NCI-H526 treated with DMSO at 0.1 percent for 48 hours (cell line): ENCODE measurements at places on chromosomes 16 and 17.

GRCh38 chr16:71421911-71422310 is 19.9 kb downstream of the TLE7 start:
- no peak for DNase-seq

- DNase-seq, result no peak
Measured at GRCh38 chr17:44071772-44072171, 1.2 kb downstream of the G6PC3 start.

- no peak for DNase-seq
Measured at GRCh38 chr17:64296246-64296645, 33.2 kb upstream of the TEX2 start.

DNA sequence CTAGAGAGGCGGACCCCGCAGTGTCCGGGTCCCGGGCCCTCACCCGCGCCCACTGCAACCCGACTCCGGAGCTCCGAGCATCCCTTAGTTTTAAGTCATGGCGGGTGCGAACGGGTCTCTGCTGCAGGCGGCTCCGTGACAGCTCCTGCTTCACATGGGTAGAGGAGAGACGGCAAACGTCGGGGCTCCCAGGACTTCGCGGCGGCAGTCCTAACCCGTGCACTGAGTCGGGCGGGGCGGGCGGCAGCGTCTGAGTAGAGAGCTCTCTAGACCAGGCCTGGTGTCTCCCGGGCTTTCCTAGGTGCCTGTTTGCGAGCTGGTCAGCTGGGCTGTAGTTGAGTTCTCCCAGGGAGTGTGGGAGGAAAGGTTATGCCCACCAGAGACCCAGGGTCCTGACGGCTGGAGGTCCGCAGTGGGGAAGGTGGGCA is 345 bp downstream of the TSC2 start:
- DNase-seq, result no peak

DNA sequence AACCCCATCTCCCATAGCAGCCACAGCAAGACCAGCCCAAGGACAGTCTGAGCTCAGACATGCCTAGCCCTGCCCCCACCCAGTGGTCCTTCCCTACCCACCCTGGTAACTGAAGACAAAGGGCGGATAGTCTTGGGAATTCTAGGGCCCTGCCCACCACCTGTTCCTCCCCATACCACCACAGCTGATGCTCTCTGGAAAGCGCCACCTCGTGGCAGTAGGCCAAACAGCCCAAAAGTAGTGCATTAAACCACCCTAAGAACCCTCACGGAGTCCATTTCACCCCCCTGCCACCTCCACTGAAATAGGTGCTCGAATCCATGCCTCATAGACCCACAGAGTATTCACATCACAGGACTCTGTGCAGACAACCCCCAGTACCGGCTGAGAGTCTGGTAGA is 1021.4 kb downstream of the CDH8 start:
- no peak for DNase-seq

GRCh38 chr17:65163990-65164495 is 26.9 kb downstream of the RGS9 start:
- DNase-seq, result no peak

DNA sequence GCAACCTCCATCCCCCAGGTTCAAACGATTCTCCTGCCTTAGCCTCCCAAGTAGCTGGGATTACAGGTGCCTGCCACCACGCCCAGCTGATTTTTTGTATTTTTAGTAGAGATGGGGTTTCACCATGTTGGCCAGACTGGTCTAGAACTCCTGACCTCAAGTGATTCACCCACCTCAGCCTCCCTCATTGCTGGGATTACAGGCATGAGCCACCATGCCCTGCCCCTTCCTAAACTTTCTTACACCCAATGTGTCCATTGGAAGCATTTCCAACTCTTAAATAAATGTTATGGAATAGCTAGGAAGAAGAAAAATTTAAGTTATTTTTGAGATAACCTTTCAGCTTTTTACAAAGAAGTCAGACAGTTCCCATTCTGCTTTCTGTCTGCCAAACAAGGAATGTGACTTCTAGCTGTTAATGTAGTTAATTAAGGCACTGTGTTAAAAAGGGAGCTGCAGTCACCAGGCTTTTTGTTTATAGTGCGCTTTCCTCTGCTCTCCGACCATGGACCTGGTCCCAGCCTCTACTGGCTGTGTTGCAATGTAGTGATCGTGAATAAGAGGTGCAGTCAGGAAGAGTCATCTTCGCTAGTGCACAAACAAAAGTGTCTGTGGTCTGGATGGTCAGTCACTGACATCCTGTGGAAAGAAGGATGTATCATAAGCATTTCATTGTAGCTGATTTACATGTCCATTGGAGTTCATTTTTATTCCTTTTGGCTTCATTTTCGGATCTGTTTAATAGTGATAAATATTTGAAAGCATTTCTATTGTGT is 39.7 kb downstream of the USP10 start:
- no peak for DNase-seq

GRCh38 chr17:68290268-68290954 is 516 bp downstream of the SLC16A6 start:
- DNase-seq, result no peak

GRCh38 chr17:38741461-38741860 is 6.7 kb downstream of the PCGF2 start:
- DNase-seq, result no peak

DNA sequence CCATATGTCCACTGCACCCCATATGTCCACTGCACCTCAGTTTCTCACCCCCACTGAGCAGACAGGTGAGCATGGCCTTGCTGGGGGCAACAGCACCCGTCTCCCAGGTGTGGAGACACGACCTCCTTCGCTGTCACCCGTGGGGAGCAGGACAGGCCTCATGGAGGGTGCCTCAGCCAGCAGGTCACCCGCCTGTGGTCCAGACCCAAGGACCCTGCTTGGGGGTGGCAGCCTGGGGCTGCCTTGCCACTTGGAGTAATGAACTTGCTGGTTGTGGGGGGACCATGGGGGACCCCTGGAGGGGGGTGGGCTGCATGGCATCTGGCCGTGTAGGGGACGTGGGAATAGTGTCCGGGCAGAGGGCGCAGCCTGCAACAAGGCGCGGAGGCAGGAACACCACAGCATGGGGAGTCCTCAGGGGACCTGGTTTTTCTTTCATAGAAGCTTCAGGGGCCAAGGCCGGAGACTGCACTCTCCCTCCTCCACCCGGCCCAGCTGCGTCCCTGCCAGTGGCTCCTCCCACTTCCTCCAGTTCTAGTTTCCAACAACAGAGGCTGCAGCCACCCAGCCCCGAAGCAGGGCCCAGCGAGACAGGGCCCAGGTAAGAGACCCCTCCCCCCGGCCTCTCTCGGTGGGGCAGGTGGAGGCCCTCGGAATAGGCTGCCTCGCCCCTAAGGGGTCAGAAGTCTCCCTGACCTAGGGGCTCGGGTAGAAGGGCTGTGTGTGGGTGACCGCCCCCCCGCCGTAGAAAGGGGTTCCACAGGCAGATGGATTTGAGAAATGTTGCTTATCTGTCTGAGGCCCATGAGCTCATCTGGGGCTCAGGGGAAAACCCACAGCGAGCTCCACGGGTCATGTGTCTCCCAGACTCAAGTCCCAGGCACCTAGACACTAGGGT is at the start of gene NHLRC4:
NHLRC4 (plus strand) TSS at position 531 of the 898 bp plus-strand sequence. CDS start 1,043 bp downstream, outside the sequence.
- peak; percentile 17 for DNase-seq
